Motor neuron (in vitro differentiated cells): ENCODE measurements at places on chromosomes 4 and X.

- peak; percentile 53 for ATAC-seq
Measured at GRCh38 chr4:972651-973424, 531 bp downstream of the DGKQ start.

DNA sequence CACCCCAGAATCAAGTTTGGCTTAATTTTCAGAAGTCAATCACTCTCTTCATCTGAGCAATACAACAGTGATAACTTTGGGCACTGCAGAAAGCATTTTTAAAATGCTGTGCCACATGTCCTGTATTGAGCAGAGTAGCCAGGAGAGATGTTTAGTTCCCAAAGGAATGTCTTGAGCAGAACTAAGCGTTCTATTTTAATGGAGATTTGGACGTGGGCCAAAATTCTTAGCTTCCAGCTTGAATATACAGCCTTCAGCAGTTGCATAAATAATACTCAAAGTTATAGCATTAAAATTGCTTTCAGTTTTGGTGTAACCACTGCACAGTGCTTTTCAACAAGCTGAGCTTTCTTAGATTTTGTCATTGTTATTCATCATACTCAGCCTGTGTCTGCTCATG is 679.2 kb downstream of the NLGN4X start:
- ATAC-seq, result peak; percentile 81

GRCh38 chr4:171378323-171378722 is 434.9 kb upstream of the GALNTL6 start:
- no peak for ATAC-seq

DNA sequence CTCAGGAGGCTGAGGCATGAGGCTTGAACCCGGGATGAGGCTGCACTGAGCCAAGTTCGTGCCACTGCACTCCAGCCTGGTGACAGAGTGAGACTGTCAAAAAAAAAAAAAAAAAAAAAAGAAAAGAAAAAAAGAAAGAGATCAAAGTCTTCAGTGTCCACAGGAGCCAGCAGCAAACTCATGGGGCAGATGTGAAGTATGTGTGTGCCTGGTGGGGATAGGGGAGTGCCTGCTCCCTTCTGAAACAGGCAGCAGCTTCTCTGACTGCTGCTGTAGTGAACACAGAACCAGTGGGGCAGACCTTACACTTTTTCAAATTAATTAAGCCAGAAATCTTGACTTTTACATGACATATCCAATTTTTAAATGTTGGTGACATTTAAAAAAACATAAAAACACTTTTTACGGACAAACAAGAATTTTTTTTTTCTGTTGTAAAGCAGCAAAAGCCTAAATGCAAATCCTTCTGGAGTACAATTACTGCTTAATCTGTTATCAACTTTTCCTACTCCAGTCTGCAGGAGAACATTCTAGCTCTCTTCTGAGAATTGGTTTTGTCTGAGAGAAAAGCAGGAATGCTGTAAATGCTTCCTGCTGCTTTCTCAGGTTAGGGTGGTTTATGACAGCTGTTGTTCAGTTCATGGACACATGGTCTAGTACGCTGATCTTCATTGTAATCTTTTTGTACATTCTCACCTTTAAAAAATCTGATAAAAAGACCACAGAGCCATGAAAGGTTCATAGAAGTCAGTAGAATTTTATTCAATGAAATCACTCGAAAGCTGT is 311.1 kb downstream of the CAMK2D start:
- no peak for ATAC-seq

DNA sequence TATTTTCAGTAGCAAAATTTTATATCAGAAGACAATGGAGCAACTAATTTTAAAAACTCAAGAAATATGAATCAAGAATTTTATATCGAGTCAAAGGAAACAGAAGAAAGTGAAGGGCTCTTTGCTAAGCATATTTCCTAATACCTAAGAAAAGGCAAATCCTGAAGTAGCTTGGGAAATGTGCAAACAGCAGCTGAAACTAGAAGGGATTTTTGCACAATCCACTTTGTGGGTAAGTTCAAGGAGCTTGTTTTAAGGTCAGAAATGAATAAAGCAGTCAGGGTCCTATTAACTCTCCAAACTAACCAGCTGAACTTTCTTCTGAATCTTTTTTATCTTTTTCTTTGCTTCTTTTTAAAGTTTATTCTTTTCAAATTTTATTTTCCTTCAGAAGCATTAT is 500.9 kb upstream of the CXorf51A start:
- no peak for ATAC-seq

- ATAC-seq, result no peak
Measured at GRCh38 chrX:111151764-111152163, 55.8 kb downstream of the PAK3 start.

- no peak for ATAC-seq
Measured at GRCh38 chr4:83709627-83710026, 173.7 kb downstream of the GPAT3 start.
